ENCODE measurements at places on chromosomes 12 and 14.

DNA sequence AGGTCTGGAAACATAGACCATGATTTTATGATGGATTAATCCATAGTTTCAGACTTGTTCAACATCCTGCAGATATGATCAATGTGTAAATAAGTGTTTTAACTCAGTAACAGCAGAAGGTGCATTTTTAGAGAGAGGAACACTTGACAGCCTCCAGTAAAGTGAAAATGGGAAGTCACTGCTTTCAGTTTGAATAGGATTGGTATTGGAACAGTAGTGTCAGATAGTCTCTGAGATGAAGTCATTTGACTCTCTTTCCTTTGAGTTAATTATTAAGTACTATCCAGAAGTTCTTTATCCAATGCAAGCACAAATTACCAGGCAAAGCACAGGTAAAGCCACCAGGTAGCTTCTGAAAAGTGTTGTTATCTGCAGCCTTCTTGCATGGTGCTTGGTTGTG, 14.5 kb upstream of the NAV3 start:
- no peak for DNase-seq

DNA sequence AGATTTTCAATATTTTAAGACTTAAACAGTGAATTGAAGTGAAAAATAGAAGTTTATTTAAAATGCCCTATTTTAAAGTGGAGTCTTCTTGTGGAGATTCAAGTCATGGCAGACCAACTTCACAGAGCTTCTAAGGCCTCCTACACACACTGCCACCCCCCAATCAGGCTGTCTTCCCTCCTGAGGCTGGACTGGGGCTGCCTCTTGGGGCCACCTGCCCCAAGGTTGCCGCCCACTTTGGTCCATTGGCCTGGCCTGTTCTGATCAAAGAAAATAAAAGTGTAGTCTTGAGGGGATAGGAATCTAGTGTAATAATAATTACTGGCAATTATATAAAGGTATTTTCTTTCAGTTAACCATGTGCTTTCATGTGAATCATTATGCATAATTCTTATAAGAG, 1.3 kb downstream of the GOLT1B start:
- DNase-seq = no peak

DNA sequence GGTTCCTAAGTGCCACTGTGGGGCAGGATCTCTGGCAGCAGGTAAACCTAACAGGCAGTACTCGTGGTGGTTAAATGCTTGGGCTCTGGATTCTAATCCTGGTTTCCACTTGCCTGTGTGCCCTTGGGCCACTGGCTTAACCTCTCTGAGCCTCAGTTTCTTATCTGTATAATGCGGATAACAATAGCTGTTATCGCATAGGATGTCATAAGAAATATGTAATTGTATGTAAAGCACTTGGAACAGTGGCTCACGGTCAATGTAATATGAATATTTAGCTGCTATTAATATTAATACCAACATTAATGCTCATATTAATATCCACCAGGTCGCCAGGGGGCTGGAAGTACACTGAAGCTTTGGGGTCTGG, 16.8 kb downstream of the FOXN4 start:
- DNase-seq = no peak

GRCh38 chr12:93870020-93870795, 193.0 kb downstream of the CRADD start:
- no peak for DNase-seq

- DNase-seq = no peak
Measured at GRCh38 chr12:45883187-45883586, 107.2 kb downstream of the SCAF11 start.

- no peak for DNase-seq
Measured at GRCh38 chr14:31387091-31387490, 33.3 kb downstream of the HEATR5A start.
